SK-N-SH (cell line): ENCODE measurements at places on chromosomes 4 and X.

DNA sequence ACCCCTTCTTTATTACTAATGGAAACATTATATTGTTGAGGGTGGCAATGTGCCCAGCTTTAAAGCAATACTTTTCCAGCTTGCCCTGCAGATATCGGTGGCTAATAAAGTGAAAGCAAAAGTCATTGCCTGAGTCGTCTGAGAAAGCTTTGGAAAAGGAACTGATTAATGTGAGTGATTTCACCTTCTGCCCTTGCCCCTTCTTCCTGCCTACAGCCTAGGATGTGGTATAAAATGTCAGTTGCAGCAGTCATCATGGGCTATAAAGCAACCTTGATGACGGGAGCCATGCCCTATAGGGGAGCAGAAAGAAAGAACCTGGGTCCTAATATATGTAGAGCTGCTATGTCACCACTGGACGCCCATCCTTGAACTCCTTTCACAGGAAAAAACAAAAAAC, 132.4 kb upstream of the USP9X start:
- no peak for DNase-seq

DNA sequence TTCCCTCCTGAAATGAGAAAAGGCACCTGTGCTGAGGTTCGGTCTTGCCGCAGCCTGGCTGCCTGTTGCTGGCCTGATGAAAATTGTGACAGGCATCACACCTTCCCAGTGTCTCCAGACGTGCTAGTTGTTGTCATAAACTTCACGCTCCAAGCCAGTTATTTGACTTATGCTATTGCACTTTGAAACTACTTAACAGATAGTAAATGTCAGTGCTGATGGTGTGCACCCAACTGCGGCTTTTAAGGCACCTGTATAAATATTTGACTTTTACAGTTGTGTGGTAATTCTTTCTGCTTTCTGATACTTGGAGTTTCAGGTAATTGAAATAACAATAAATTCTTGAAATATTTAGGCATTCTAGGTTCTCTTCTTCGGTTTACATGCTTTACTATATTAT, 1.8 kb downstream of the WWC2 start:
- DNase-seq: no peak

DNA sequence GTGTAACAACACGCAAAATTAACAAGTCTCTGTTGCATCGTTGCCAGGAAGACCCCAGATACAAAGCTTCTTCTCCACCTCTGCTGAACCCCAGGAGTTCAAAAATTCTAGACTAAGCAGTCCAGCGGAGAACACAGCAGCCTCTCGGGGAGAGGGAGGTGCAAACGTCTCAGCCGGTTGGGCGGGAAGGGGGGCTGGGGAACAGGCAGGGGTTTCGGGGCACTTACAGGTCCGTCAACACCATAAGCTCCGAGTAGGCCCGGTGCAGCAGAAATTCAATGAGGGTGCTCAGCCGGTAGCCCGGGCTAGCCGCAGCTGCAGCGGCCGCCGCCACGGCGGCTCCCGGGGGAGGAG, 394 bp downstream of the MED14 start:
- DNase-seq: no peak

GRCh38 chrX:21678048-21678612, 20.0 kb upstream of the KLHL34 start:
- no peak for DNase-seq

- no peak for DNase-seq
Observed at GRCh38 chr4:13162886-13163285, 321.3 kb downstream of the RAB28 start.

DNA sequence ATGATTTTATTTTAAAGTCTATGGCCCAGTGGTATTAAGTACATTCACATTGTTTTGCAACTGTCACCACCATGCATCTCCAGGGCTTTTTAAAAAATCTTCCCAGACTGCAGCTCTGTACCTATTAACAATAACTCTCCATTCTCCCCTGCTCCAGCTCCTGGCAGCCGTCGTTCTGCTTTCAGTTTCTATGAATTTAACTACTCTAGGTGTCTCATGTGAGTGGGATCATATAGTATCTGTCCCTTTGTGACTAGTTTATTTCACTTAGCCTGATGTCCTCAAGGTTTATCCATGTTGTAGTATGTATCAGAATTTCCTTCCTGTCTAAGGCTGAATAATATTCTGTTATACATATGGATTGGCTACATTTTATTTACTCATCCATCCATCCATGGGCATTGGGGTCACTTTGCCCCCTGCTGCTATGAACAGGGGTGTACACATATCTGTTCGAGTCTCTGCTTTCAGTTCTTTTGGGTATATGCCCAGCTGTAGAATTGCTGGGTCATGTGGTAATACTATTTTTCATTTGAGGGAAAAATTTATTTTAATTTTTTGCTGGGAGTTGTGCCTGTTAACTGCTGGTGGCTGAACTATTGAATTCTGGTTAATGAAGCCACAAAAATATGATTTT, 131.3 kb downstream of the ARHGAP10 start:
- peak; percentile 37 for DNase-seq

- no peak for DNase-seq
Observed at GRCh38 chr4:155956461-155956860, 2.8 kb upstream of the CTSO start.

- DNase-seq: no peak
Observed at GRCh38 chr4:1403177-1403583, 3.1 kb downstream of the NKX1-1 start.

- peak; percentile 31 for DNase-seq
Observed at GRCh38 chr4:7989654-7990053, 50.0 kb upstream of the AFAP1 start.

DNA sequence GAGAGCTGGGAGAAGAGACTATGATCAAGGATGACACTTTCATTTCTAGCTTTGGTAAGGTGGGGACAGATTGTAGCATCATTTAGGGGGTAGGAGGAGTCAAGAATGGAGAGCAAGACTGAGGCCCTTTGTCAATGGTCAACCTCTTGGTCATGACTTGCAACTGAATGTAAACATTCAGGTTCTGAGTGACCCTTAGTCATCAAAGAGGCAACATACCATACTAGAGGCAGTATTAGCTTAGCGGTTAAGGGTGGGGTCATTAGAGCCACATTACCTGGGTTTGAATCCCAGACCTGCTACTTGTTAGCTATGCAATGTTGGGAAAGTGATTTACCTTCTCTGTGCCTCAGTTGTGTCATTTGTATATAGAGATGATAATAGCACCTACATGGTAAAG, 76.5 kb downstream of the MED28 start:
- DNase-seq: no peak

DNA sequence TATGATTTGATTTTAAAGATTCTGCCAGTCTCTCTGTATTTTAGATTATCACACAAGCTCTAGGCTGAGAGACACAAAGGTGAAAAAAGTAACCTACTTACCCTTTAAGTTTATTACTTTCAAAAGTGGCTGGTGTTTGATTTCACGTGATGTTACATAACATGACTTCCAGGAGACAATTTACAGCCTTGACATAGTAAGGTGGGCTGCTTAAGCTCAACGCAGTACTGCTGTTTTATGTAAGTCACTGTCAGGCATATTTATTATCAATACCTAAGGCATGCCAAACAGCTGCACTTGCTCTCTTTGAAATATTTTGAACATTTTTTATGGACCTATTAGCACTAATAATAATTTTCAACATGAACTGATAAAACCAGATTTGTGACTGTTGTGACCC, 451.5 kb upstream of the FAM241A start:
- no peak for DNase-seq

- peak; percentile 12 for DNase-seq
Observed at GRCh38 chrX:141903400-141904155, at the start of gene MAGEC1. Gene MAGEC1 (plus strand): TSS chrX:141903894. CDS start chrX:141905073, 1,179 bp downstream.

- no peak for DNase-seq
Observed at GRCh38 chr4:67785528-67785927, 31.3 kb upstream of the GNRHR start.
